Endothelial cell of umbilical vein (primary cell): ENCODE measurements at places on chromosomes 1 and 21. TPM values are rescaled to one million over a fixed set of nuclear protein-coding genes. Genes with fewer than 3 reads are reported as not detected.
A peak's percentile ranks its signal among the peaks of the same experiment; 100 is the strongest.

The C1orf94 gene
- total RNA-seq: not detected in 2 replicates

GRCh38 chr1:30195424-30196134 is 527.8 kb downstream of the MATN1 start:
- no peak for DNase-seq
- H3K36me3 ChIP-seq: no peaks in the 10 kb centered on the region
- no peaks in the 10 kb centered on the region for H3K4me1 ChIP-seq
- H3K4me3 ChIP-seq: no peak overlapping the region

GRCh38 chr1:6292102-6292501 is 31.2 kb upstream of the GPR153 start:
- no peaks in the 10 kb centered on the region for H3K36me3 ChIP-seq
- H3K4me3 ChIP-seq: no peak overlapping the region
- H3K27me3 ChIP-seq: no peaks in the 10 kb centered on the region
- no peaks in the 10 kb centered on the region for H3K4me1 ChIP-seq

DNA sequence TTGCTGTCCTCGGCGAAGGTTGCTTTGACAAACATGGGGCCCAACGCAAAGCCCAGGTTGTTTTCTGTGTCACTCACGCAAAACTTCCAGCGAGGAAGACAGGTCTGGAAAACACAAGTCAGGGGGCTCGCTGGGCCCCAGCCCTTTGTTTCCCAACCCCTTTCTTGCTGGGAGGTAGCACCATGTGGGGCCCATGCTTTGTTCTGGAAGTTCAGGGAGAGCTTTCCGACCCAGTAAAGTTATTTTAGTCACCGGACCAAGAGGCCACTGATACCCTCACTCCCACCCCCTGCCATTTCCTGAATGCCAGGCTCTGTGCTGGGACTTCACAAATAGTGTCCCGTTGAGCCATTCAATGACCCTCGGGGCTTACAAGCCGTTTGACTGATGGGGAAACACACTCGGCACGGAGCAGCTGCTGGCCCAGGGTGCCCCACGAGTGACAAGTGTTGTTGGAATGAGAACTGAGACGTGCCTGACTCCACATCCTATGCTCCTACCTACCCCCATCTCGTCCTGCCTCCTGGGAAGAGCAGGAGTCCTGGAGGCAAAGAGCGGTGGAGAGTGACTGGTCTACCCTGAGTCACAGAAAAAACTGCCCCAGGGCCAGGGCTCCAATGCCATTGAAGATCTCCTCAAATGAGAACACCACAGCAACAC is 52.0 kb downstream of the ECE1 start:
- H3K4me1 ChIP-seq: no peaks in the 10 kb centered on the region
- H3K36me3 ChIP-seq: peaks cover 37% of the 10 kb centered on the region
- H3K27me3 ChIP-seq: no peaks in the 10 kb centered on the region

DNA sequence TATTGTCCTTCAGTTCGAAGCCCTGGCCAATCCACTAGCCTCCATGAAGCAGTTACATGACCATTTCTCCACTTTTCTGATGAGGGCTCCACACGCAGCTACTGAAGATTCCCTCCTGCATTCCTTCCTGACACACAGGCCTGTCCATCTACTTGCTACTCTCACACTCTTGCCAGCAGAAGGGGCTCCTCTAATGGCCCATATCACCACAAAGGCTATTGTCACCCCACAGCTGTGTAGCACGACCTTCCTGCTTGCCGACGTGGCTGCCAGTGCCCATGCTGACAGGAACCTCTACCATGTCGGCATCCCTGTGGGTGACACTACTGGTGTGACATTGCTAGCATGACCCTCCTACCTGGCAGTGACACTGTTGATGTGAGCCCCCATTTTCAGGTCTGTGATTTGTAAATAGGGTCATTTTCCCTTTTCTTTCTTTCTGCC is 1528.6 kb upstream of the TPTE start:
- no peak overlapping the region for H3K27ac ChIP-seq
- no peaks in the 10 kb centered on the region for H3K27me3 ChIP-seq
- no peak overlapping the region for H3K4me3 ChIP-seq
- DNase-seq: peak; percentile 17

DNA sequence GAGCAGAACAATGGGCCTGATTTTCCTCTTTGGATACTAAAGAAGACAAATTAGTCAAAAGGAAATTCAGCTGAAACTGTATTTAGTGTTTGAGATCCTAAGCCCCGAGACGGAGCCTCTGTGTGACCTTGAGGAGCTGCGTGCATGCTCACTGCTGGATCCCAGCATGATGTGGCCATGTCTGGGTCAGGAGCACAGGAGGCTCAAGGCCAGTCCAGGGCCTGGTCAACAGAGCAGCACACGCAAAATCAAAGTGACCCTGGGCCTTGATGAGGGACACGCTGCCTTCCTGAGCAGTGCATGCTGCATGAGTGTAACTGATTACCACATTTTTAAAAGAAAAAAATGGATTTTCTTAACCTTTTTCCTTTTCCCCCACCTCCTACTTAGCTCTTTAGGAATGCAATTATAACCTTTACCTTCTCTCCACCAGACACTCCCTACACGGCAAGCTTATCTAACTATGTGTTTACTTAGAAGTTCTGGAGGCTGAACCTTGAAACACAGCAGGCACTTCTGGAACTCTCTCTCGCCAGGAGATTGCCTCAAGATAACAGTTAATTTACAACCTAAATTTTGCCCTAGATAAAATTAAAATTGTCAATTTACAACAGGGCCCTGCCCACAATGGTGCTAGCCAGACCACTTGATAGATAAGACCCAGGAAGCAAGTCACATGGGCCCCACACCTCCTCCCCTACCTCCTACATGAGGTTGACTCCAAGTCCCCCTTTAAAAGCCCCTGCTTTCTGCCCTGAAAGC is 144.6 kb downstream of the LRIG2 start:
- no peak overlapping the region for H3K4me3 ChIP-seq
- H3K27me3 ChIP-seq: no peaks in the 10 kb centered on the region
- H3K36me3 ChIP-seq: no peaks in the 10 kb centered on the region
- no peak overlapping the region for H3K27ac ChIP-seq

GRCh38 chr1:193221651-193222050 is 35.2 kb upstream of the B3GALT2 start:
- no peak overlapping the region for H3K4me3 ChIP-seq
- H3K27me3 ChIP-seq: no peaks in the 10 kb centered on the region
- no peak overlapping the region for H3K27ac ChIP-seq

DNA sequence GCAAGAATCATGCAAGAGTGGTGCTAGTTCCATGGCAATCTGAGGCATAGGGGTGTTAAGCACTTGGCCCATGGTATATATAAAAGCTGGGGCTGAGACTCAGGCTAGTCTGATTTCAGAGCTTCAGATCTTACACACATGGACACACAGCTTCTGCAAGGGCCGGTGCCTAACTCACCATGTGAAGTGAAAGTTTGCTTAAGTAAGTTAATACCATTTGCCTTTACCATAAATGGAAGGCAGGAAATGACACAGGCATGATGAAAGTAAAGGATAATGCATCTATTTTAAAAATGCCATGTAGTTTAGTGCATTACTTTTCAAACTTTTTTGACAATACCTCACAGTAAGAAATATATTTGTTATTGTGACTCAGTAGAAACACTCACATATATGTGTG is 122.6 kb downstream of the KCNJ6 start:
- no peaks in the 10 kb centered on the region for H3K4me1 ChIP-seq
- no peak overlapping the region for H3K4me3 ChIP-seq
- no peaks in the 10 kb centered on the region for H3K36me3 ChIP-seq
- DNase-seq: no peak
- H3K27ac ChIP-seq: no peak overlapping the region

GRCh38 chr1:228064296-228064695 is 18.2 kb upstream of the ARF1 start:
- no peak overlapping the region for H3K4me3 ChIP-seq
